ENCODE measurements at places on chromosomes 1 and 21.

DNA sequence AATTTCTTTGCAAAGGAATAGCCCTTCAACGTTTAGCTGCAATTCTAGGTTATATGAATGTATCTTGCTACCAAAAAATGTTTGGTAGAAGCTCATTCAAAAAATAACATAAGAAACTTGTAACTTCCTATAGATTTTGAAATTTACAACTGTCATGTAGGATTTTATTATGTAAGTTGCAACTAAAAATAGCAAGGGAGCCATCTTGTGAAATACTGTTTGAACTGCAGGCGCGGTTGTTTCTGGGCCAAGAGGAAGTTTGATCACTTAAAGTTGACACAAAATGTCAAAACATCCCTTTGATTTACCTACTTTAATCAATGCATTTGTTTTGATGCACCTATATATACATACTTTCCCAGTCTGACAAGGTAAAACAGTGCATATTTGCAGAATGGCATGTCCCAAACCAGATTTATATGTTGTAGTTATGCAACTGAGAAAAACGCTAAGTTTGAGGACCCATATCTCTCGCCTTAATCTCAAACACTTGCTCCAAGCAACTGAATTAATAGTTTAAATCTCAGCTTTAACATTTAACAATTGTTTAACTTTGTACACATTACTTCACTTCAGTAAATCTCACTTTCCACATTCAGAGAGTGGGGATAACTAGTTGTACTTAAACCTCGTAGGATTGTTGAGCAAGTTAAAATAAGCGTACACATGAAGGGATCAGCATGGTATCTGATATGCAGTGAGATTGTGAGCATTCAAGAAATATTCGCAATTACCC, 63.9 kb downstream of the KCNK2 start:
- peak; percentile 6 for DNase-seq

GRCh38 chr1:153705484-153705883, 22.4 kb upstream of the INTS3 start:
- no peak for DNase-seq

GRCh38 chr21:36696390-36697059, 2.4 kb upstream of the SIM2 start:
- DNase-seq = no peak

DNA sequence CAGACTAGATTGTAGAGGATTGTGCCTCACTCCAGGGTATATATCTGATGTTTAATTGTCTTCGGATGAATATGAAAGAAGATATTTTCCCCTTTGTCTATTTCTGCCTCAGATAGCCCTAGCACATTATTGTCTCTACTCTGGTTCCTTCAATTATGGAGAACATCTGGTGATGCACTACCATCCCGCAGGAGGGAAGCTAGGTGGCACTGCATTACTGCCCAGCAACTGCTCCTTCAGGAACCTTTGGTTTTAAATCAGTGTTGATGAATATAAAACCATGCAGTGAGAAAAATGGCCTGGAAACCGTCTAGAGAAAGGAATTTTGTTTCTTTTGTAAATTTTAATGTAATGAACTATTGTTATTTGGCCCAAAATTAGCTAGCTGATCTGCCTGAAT, 68.5 kb downstream of the GPR88 start:
- no peak for DNase-seq

GRCh38 chr1:110067479-110067892, 3.0 kb downstream of the ALX3 start:
- no peak for DNase-seq

DNA sequence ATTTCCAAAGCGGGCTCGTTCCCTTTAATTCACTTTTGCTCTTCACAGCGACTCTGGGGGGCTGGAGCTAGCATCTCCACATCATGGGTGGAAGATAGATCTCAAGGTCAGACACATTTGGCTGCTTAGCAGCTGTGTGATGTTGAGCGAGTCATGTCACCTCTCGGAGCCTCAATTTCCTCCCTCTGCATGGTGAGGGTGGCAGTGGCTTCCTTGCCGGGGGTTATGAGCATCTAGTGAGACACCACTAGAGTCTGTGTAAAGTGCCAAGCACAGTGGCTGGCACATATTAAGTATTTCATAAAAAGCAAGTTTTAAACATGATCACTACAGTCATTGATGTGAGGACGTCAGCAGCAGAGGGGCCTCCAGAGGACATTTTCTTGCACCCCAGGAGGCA, 16.9 kb upstream of the ECE1 start:
- DNase-seq = no peak

DNA sequence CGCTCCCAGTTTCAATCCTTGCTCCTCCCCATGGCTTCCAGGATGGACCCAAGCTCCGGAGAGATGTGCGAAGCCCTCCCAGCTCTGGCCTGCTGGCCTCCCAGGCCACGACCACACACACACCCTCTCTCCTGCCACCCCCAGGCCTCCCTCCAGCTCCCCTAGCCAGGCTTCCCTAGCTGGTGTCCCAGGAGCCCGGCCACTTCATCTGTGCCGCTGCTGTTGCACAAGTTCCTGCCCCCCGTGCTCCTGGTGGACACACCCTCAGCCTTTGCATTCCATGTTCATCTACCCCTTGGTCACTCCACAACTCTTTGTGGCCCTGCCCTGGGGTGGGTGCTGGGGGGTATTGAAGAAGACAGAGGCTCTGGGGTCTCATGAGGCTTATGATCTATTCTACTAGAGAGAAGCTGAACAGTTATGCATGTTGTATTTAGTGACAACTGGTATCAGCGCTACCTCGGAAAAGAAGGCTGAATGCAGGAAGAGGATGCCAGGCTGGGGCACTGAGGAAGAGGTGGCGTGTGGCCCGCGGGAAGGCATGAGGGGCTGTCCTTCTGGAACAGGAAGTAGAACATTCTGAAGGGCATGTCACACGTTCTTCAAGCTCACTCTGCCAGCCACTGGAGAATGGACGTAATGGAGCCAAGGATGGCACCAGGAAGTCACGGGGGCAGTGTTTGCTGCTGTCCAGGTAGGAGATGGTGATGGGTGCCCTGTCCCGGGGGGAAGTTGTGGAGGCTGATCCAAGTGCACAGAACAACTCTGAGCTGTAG, 172.4 kb downstream of the PSMG1 start:
- DNase-seq = no peak

DNA sequence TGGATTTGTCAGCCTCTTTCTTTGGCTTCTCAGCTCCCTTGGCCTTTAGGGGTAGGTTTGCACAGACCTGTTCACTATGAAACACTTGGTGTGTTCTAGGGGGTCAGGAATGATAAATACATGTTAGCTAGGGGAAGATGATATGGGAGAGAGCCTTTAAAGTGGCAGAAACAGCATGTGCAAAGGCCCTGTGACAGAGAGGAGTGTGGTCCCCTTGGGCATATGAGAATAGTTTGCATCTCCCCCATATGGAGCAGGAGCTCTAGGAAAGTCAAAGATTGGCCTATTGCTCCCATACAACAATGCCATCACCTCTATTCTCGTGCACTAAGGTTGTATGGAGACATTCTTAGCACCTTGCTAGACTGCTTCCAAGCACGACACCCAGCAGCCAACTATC, 10.7 kb upstream of the NTPCR start:
- no peak for DNase-seq

DNA sequence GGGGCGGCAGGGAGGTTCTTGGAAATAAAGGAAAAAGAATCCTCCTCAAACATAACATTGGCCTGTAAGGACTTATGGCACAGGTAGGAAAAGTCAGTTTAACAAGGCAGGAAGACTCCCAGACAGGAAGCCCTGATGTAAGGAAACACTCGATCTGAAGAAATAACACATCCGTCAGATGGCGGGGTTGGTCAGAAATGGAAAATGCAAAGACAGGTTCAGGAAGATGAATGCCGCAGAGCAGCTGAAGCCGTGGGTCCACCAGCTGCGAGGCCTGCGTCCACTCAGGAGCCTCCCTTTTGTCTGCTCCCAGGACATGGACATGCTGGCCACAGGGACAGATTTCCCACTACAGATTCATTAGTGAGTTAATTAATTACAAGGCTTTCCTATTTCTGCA, 3.8 kb downstream of the RSPH1 start:
- no peak for DNase-seq

GRCh38 chr1:115275216-115275615, 62.8 kb downstream of the NGF start:
- no peak for DNase-seq

GRCh38 chr1:64043976-64044375, 159.4 kb upstream of the UBE2U start:
- no peak for DNase-seq

GRCh38 chr1:171346881-171347280, 32.9 kb downstream of the FMO4 start:
- no peak for DNase-seq

DNA sequence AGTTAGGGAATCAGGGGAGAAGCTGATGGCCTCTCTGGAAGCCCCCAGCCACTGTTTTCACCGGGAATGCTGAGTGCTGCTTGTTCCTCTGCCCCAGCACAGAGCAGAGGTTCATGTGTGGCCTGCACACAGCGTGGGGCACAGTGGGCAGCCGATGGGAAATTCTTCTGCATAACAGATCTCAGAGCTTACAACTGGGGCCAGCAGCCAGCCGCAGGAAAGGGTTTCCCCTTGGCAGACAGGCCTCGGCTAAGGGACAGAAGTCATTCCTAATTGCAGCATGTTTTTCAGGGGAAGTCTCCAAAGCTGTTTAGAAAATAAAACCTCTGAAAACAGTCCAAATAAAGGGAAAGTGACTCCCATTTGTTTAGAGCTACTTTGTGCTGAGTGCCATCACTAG, 22.6 kb downstream of the HMGB4 start:
- no peak for DNase-seq

- no peak for DNase-seq
Measured at GRCh38 chr1:66752671-66753371, 562 bp downstream of the DYNLT5 start.

DNA sequence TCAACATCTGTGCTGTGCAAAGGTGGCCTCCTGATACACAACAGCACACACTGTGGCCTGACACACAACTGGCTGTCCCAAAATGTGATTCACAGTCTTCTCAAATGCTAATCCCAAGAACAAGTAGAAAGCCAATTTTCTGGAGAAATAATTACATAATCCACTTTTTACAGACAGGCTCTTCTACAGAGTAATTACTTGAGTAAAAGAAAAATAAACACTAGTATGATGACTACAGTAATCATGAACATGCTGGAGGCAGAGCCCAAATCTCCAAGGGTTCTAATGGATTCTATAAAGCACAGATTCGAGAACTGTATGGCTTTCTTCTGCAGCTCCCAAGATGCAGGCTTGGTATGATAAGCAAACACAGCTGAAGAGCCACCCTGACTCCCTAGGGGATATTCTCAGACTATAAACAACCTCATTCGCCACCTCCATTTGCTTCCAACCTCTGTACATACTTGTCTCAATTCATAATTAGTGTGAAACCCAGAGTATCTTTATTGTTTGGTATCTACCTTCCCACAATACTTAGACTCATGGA, 81.9 kb downstream of the SIPA1L2 start:
- DNase-seq = no peak

DNA sequence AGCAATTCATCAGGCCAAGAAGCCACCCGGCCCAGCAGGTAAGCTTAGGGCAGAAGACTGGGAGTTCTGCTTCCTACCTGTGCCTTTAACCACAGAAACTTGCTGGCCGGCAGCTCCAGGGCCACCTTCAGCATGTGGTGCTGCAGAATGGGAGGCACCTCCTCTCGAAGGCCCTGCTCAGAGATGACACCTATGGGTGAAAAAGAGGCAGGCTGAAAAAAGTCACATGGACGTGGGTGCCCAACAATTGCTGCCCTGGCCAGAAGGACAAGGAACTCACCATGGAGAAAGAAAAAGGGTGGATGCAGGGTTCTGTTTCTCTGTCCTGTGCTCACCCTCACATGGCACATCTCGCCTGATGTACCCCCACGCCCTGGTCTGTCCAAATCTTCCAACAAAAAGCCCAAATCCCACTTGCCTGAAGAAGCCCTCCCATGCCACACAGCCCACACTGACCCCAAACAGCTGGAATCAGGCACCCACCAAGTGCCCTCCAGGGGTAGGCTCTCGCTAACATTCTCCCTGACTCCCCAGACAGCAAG, 33.0 kb downstream of the URB1 start:
- no peak for DNase-seq

GRCh38 chr1:158008630-158009029, 15.2 kb downstream of the KIRREL1 start:
- DNase-seq = no peak

- DNase-seq = no peak
Measured at GRCh38 chr1:37394574-37395464, 79.6 kb upstream of the ZC3H12A start.

DNA sequence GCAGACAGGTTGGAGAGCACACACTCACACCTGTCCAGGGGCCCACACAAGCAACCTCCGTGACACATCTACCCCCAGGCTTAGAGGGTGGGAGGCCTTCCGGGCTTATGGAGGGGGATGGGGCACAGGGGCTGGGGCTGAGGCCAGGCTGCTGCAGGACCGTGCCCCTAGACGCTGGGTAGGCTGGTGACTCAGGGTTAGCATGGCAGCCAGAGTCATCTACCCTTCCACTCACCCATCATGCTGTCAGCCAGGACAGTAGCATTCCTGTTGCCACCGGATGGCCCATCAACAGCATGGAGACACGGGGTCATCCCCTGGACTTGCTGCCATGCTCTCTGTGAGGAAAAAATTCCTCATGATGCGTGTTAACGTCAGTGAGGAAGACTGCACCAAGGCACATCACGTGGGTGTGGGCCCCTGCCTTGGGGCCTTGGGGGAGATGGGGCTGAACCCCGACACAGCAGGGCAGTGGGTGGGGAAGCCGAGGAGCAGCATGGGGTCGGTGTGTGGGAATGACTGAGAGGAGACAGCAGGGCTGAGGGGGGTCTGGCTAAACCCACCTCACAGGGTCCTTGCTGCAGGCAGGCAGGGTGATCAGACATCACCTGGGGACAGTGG, 52.8 kb downstream of the WNT9A start:
- no peak for DNase-seq

DNA sequence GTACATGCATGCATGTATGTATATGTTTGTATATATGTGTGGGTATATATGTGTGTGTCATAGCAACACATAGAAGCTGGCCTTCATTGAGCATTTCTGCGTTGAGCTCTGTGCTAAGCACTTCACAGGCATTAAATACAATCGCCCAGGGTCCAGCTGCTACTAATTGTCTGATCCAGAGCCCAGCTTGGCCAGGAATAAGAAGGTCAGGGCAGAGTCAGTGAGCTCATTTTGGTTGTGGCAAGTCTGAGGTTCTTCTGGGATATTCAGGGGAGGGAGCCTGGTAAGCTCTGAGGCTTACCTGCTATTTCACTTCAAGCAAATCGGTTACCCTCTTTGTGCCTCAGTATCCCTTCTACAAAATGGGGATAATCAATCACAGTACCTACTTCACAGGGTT, 59.6 kb downstream of the FOXO6 start:
- no peak for DNase-seq

GRCh38 chr1:245260110-245260882, 105.5 kb downstream of the KIF26B start:
- DNase-seq = no peak

Measured in right renal cortex interstitium (tissue), 3 donors.